ENCODE measurements at places on chromosomes 5 and 9. TPM values are rescaled to one million over a fixed set of nuclear protein-coding genes. Genes with fewer than 3 reads are reported as not detected.

ADAMTS12 gene
- 9.6 TPM for total RNA-seq

SPINK13 gene
- total RNA-seq = not detected

ABCA1 gene
- 6.5 TPM for total RNA-seq

RGS14 gene
- total RNA-seq = 6.9 TPM

MYORG gene
- total RNA-seq = 4.3 TPM

CYSRT1 gene
- 4.0 TPM for total RNA-seq

WWC1 gene
- total RNA-seq = 79.0 TPM

Measured in A549 treated with RU486 at 1 μM for 4 hours (cell line).